Stimulated activated naive CD4-positive, alpha-beta T cell (primary cell): ENCODE measurements at places on chromosomes 1 and 21.

GRCh38 chr21:46347791-46348381 lies 23.9 kb downstream of the PCNT start:
- no peak for DNase-seq

GRCh38 chr1:228941666-228942065 lies 206.4 kb downstream of the RHOU start:
- DNase-seq: no peak

DNA sequence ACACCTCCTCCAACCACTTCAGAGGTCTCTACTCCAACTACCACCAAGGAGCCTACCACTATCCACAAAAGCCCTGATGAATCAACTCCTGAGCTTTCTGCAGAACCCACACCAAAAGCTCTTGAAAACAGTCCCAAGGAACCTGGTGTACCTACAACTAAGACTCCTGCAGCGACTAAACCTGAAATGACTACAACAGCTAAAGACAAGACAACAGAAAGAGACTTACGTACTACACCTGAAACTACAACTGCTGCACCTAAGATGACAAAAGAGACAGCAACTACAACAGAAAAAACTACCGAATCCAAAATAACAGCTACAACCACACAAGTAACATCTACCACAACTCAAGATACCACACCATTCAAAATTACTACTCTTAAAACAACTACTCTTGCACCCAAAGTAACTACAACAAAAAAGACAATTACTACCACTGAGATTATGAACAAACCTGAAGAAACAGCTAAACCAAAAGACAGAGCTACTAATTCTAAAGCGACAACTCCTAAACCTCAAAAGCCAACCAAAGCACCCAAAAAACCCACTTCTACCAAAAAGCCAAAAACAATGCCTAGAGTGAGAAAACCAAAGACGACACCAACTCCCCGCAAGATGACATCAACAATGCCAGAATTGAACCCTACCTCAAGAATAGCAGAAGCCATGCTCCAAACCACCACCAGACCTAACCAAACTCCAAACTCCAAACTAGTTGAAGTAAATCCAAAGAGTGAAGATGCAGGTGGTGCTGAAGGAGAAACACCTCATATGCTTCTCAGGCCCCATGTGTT lies 66.6 kb downstream of the TPR start:
- DNase-seq: no peak

DNA sequence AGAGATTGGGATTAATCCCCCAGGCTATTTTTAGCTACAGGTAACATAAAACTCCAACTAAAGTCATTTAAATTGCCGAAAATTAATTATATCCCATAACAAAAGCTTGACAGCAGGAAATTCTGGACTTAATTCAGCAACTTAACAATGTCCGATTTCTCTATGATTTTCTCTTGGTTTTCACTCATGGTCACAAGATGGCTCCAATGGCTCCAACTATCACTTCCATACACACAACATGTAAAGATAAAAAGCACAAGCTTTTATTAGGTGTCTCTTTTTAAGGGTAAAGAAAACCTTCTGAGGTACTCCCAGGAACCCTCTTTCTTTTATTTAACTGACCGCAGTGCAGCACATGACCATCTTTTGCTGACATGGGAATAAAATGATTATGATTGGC lies 363.5 kb upstream of the PTBP2 start:
- DNase-seq: no peak

DNA sequence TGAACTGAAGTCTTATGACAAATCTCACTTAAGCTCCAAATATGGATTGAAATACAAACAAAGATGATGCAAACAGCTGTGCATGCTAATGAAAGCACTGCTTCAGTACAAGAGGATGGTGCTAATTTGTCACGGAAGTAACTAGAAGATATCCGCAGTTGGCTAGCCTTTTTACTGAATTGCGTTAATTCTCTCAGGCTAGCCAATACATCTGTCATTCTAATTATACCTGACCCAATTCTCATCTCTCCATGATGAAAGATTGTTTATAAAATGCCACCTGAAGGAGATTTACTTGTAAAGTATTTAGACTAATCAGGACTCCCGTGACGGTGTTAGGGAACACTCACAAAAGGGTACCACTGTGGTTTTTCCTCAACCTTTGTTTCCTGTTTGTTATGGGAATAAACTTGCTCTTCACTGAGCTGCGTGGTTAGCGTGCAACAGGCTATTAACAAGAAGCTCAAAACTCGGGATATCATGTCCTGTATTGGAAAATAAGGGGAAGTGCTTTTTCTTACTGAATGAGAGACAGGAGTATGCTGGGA lies 162.5 kb downstream of the APP start:
- no peak for DNase-seq

- DNase-seq: no peak
Observed at GRCh38 chr1:46677339-46677738, 5.7 kb downstream of the TEX38 start.

GRCh38 chr1:220219136-220219442 lies 53.2 kb downstream of the RAB3GAP2 start:
- DNase-seq: no peak

DNA sequence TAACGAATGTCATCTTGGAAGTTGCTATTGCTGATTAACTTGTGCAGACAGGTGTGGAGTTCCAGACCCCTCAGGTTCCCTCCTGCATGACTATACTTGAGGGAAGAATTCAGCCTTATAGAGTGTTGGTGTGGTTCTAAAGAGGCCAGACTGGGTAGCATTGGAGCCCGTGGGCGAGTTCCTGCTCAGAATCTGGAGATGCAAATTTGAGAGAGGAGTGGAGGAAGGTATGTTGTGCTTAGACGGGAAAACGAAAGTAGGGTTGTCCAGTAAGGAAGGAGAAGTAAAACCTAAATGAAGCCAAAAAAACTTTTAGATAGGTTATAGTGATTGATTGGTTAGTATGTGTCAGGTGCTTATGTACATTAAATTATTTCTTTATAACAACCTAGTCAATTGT lies 79.2 kb downstream of the ZNF326 start:
- DNase-seq: no peak
